ENCODE measurements at places on chromosomes 11 and 22.

GRCh38 chr11:124115782-124116616 lies 749 bp downstream of the VWA5A start:
- DNase-seq = no peak

DNA sequence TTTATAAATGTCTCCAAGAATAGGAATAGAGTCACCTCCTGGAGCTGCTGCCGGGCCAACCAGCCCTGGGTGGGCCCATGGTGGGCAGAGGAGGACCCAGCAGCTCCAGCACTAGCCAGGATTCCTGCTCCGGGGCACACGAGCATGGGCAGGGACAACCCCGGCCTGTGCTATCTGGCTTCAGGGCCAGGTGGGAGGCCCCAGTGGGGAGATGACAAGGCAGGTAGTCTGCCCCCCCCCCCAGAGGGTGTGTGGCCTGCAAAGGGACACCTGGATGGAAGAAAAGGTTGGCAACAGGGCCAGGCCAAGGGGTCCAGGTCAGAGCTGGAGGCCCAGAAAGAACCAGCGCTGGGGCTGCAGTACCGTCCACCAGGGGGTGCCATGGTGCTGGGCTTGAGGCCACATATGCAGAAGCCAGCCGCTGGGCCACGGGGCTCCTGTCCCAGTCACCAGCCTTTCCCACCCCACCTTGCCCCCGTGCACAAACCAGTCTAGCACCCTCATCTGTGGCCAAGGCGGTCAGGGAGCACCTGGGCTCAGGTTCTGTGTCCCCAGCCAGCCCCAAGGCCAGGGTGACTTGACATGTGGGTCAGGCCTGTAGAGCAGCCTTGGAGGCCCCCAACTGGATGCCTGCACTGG lies 3.4 kb downstream of the TSPAN32 start:
- no peak for DNase-seq

DNA sequence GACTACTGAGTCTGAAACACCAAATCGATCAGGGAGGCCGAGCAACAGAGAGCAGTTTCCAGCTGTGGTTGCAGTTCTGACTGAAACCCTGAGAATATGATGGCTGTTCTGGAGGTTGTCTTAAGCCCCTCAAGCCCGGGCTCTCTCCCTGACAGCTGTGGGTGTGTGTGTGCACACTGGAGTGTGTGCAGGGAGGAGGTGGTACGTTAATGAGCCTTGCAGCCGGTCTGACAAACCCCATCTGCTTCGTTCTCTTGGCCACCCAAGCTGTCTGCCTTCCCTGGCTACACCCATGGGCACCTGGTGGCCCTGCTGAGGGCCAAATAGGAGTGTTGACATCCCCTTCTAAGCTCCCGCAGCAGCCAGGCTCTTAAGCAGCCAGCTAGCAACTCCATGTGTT lies 189.8 kb downstream of the KIRREL3 start:
- no peak for DNase-seq

- DNase-seq = peak; percentile 73
Measured at GRCh38 chr22:37546437-37547250, 13.6 kb upstream of the CDC42EP1 start.

Data from skeletal muscle cell (primary cell).